ELR (cell line): ENCODE measurements at places on chromosomes 7 and 10.

GRCh38 chr10:50636618-50637579, 13.1 kb upstream of the SGMS1 start:
- peak; percentile 29 for DNase-seq

DNA sequence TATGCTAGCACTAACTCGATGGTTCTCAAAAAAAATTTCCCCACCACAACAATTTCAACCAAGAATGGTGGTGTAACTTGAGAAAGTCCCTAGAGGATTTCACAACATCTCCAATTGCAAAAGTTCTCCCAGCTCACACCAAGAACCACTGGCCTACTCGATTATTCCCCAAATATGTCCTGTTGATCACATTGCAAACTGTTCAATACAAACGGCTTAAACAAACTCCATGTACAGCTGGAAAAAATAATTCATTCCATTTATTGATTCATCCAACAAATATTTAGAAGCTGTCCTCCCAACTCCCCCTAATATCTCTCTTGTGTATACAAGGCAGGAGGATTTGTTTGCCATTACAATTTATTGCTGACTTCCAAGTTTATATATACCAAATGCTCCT, 19.1 kb downstream of the TMEM176B start:
- DNase-seq: no peak

- DNase-seq: no peak
Measured at GRCh38 chr10:129656642-129657041, 189.6 kb downstream of the MGMT start.

DNA sequence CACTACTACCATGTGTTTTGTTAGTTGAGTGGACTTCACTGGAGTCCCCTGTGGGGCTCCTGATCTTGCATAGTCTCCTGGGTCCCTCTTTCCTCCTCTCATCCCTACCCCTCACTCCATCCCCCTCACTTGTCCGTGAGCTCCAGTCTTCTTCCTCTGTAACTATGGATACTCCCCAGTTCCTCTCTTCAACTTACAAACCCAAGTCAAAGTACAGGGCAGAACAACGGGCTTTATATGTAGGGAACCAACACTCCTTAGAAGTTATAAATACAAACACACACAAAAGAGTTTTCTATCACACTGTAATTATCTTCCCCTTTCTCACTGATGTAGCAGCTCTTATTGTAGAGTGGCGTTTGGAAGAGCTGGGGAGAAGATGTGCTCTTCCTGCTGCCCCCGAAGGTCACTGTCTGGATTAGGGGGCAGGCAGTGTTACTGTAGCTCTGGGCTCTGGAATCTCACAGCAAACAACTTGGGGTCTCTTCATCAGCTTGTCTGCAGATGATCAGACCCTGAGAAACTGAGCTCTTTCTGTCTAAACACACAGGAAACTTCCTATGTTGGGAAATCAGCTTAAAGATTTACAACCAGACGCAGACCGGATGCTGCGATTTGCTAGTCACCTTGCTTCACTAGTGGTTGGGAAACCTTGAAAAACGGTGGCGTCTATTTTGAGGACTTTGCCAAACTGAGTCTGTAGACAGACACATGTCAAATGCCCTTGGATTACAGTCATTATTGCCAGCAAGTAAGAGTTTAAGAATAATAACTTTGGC, 13.6 kb downstream of the SNX10 start:
- no peak for DNase-seq

DNA sequence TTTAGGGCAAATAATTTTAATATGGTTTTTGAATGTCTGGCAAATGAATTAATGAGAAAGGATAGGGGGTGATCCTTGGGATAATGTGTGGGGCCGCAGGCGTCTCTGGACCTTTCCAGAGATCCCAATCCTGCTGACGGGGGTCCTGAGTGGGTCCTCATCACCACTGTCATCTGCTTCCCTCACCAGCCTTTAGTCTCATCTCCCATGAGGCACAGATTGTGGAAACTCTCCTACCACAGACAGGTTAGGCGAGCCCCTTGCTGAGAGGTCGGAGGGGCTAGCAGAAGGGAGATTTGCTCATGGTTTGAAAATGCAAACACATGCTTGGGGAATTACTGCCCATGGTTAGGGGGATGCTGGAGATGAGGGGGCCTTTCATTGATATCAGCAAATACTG, 484.6 kb downstream of the RPS24 start:
- DNase-seq: no peak

DNA sequence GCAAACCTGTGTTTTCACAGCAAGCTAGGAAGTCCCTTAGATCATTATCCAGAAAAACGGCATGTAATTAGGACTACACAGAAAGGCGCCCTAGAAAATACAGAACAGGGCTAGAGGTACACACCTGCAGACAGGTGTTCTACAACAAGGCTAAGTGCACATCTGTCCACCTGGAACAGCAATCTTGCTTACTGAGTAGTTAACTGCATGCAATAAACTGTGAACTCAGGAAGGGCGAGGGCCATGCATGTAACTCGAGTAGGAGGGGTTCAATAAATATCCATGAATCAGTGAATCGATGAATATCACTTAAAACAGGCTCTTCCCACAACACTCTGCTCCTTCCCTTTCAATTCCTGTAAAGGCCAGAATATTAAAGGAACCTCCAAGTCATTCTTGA, 22.0 kb downstream of the FAM171A1 start:
- DNase-seq: no peak

GRCh38 chr10:98748298-98748697, 301.6 kb upstream of the HPS1 start:
- peak; percentile 59 for DNase-seq

DNA sequence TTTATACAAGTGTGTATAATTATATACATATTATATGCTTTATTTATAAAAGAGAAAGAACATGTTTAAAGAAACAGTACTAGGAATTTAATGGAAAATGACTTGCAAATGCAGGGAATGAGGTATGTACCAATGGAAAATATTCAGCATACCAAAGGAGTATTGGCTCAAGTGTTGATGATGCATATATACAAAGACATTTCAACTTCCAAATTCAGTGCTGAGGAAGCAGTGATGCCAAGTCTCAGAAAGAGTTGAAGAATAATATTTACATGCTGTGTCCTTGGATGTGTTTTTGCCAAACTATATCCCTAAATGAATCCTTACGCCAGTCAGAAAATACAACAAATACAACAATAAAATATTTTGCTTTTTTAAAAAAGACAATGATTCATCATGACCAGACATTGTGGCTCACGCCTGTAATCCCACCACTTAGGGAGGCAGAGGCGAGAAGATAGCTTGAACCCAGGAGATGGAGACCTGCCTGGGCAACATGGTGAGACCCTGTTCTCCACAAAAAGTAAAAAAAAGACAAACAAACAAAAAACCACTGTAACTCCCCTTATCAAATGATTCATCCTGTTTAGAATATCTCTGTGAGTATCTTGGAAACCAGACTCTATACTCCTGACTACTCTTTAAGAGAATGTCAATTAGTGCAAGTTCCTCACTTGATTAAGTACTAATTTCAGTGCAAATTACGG, 157.2 kb downstream of the CHRM2 start:
- no peak for DNase-seq

DNA sequence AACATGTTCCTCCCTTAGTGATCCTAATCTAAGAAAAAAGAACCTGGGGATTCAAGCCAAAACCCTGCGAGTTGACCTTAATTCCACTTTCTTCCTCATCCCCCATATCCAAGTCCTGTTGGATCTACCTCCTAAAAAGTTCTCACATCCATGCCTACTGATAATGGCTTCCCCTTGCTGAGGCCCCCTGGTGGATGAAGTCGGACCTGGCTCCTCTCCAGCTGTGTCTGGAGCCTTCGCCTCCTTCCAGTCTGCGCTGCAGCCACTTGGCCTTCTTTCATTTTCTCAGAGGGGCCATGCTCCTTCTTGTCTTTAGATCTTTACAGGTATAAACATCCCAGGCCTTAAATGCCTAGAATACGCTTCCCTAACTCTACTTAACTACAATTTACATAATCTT, 8.1 kb downstream of the PDE1C start:
- DNase-seq: peak; percentile 74

DNA sequence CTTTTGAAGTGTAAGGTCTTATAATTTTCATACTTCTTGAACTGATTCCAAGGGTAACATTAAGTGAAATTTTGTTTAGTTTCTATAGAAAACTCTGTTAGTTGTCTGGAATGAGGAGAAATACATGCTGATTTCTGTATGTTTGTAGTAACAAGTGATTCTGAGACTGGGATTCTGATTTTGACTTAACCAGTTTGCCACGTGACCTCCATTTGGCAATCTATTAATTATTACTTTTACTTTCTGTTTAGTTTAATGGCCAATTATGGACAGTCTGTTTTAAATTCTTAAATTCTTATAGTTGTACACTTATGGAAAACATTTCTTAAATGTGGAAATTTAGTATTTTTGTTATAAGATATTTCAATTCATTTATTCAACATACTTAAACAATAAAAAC, 163.1 kb downstream of the ADK start:
- no peak for DNase-seq

- no peak for DNase-seq
Measured at GRCh38 chr10:6008497-6009142, 31.3 kb upstream of the IL15RA start.

DNA sequence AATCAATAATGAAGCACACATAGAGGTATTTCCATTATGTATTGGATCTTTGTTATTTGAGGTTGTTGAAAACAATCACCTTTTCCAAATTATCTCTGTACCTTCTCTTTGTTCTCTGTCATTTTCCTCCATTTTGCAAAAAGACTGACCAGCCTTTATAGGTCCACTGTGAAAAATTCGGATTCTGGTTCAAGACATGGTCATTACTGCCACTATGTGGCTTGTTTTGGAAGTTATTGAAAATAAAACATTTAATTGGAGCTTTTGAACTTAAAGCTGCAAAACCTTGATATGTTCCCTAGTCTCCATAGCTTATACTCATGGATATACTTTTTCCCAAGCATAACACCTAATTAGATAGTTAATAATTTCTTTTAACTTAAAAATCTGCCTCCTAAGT, 1094.4 kb downstream of the NRG3 start:
- peak; percentile 53 for DNase-seq

- no peak for DNase-seq
Measured at GRCh38 chr7:92425311-92425947, 21.9 kb upstream of the GATAD1 start.

GRCh38 chr10:98478430-98479222, 31.9 kb upstream of the HPS1 start:
- peak; percentile 69 for DNase-seq

GRCh38 chr10:93337309-93337721, 144.8 kb downstream of the MYOF start:
- no peak for DNase-seq

DNA sequence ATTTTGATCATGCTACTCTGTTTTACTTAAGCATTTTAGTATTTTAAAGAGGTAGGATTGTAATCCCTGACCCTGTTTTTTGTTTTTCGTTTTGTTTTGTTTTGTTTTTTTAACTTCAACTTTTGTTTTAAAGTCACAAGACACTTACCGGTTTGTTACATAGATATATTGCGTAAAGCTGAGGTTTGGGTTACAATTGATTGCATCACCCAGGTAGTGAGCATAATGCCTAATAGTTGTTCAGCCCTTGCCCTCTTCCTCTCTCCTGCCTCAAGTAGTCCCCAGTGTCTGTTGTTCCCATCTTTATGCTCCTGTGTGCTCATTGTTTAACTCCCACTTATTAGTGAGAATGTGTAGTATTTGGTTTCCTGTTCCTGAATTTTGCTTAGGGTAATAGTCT, 93.1 kb upstream of the TEX47 start:
- DNase-seq: no peak

- DNase-seq: no peak
Measured at GRCh38 chr7:140592964-140593671, 47.5 kb downstream of the DENND2A start.

- no peak for DNase-seq
Measured at GRCh38 chr7:116578526-116578925, 53.7 kb downstream of the CAV1 start.

DNA sequence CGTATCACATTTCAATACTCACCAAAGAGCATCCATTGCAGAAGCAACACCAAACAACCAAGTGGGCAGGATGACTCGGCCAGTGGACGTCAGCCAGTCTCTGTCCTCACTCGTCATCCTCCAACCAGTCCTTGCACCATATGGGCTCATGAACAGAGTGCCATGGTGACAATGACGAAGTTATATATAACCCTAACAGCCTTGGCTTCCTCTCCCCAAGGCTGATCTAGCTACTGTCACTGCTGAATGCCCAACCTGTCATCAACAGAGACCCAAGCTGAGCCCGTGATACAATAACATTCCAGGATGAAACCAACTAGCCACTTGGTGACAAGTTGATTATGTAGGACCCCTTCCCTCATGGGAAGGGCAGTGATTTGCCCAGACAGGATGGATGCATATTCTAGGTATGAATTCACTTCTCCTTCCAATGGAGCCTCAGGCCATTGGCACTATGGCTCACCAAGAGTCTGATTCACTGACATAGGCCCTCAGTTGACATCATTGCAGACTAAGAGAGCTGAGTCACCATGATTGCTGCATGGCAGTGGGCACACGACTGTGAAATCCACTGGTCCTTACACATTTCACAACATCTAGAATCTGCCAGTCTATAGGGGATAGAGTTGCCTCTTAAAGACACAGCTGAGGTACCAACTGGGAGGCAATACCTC, 26.3 kb upstream of the PPIF start:
- peak; percentile 99 for DNase-seq

DNA sequence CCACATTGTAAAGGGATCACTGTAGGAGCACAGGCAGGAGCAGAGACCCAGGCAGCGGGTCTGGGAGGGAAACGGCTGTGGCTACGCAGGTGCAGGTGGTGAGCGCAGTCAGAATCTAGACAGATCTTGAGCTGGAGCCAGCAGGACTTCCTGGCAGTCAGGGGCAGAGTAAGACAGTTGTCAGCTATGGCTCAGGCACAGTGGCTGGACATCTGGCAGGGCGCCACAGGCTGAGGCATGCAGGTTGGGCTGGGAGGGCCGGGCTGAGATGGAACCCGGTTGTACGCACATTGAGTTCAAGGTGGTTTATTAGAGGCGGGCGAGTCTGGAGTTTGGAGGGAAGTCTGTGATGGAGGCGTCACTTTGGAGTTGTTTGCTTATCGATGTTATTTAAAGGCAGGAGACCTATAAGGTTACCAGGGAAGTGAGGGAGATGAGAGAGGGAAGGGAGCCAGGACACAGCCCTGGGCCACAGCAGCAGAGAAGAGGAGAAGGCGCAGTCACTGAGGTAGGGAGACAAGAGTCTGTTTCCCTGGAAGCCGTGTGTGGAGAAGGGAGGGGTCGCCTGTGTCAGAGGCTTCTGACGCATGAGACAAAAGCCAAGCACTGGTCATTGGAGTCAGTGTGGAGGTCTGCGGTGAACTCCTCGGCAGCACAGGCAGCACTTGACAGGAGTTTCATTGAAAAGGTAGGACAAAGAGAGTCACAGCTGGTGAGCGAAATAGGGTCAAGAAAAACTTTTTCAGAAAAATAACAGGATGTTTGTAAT, 73.8 kb downstream of the LANCL2 start:
- DNase-seq: no peak
